Stimulated activated CD8-positive, alpha-beta memory T cell treated with anti-CD3 and anti-CD28 coated beads, Interleukin-2, amount 100 ng/mL, for 1 hour (primary cell): ENCODE measurements at places on chromosomes 16 and 17.

GRCh38 chr17:57574040-57574513, 171.0 kb downstream of the CCDC182 start:
- DNase-seq: no peak

GRCh38 chr17:16915752-16916556, 56.0 kb downstream of the TNFRSF13B start:
- no peak for DNase-seq

DNA sequence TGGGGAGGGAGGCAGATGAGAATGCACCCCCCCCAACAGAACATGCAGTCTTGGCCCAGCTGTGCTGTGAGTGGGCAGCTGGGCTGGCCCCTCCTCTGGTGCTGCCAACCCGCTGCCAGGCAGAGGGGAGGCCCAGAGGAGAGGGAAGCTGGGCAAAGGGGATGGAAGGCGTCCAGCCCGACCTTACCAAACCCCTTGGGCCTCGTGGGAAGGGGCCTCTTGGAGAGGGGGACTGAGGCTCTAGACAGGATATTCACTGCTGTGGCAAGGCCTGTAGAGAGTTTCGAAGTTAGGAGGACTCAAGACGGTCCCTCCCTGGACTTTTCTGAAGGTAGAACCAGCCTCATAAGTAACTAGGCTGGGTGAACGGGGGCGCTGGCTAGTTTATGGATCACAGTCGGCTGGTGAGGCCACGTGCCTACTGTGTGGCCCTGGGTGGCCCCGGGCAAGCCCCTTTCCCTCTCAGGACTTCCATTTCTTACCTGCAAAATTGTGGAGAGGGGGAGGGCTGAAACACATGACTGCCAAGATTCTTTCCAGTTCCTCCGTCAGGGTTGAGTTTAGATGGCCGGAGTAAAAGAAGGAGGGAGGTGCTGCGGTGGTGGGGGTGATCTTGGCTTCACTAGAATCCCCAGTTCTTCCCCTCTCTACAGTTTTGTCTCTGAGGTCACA, 857 bp upstream of the STAT5A start:
- DNase-seq: no peak

DNA sequence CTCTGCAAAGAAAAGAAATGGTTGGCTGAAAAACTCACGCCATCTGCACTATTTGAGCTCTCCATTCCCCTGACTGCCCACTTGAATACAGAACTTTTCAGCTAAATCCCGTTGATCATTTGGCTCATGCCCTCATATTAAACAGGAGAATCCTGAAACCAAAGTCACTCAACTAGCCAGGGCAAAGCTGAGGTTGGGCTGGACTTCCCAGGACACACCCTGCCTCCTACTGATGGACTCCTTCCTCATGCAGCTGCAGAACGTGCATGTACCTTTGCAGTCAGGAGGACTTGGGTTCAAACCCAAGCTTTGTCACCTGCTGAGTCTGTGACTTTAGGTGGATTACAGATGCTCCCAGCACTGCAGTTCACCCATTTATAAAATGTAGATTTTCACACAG, 7.7 kb downstream of the ASIC2 start:
- no peak for DNase-seq

GRCh38 chr17:81181811-81182185, 15.8 kb upstream of the AATK start:
- no peak for DNase-seq
